ENCODE measurements at places on chromosomes 7 and 10. TPM values are rescaled to one million over a fixed set of nuclear protein-coding genes. Genes with fewer than 3 reads are reported as not detected.

- no peak overlapping the region for H3K4me3 ChIP-seq
- no peaks in the 10 kb centered on the region for H3K27me3 ChIP-seq
- peaks cover 91% of the 10 kb centered on the region for H3K36me3 ChIP-seq
- H3K27ac ChIP-seq: no peak overlapping the region
Observed at GRCh38 chr7:1481300-1481699, 22.0 kb upstream of the MICALL2 start.

GRCh38 chr7:35512716-35513115 is 182.2 kb downstream of the HERPUD2 start:
- no peak overlapping the region for H3K4me3 ChIP-seq
- H3K36me3 ChIP-seq: no peaks in the 10 kb centered on the region
- H3K27ac ChIP-seq: no peak overlapping the region
- H3K27me3 ChIP-seq: no peaks in the 10 kb centered on the region

GRCh38 chr7:42471573-42472174 is 234.7 kb upstream of the GLI3 start:
- no peak for DNase-seq
- H3K27me3 ChIP-seq: no peaks in the 10 kb centered on the region
- H3K4me3 ChIP-seq: no peak overlapping the region
- no peaks in the 10 kb centered on the region for H3K4me1 ChIP-seq
- no peaks in the 10 kb centered on the region for H3K36me3 ChIP-seq
- no peak overlapping the region for H3K27ac ChIP-seq

GRCh38 chr7:81573128-81573527 is 196.7 kb downstream of the HGF start:
- H3K4me3 ChIP-seq: no peak overlapping the region
- DNase-seq: no peak
- H3K27me3 ChIP-seq: no peaks in the 10 kb centered on the region
- H3K4me1 ChIP-seq: no peaks in the 10 kb centered on the region
- H3K27ac ChIP-seq: no peak overlapping the region

DNA sequence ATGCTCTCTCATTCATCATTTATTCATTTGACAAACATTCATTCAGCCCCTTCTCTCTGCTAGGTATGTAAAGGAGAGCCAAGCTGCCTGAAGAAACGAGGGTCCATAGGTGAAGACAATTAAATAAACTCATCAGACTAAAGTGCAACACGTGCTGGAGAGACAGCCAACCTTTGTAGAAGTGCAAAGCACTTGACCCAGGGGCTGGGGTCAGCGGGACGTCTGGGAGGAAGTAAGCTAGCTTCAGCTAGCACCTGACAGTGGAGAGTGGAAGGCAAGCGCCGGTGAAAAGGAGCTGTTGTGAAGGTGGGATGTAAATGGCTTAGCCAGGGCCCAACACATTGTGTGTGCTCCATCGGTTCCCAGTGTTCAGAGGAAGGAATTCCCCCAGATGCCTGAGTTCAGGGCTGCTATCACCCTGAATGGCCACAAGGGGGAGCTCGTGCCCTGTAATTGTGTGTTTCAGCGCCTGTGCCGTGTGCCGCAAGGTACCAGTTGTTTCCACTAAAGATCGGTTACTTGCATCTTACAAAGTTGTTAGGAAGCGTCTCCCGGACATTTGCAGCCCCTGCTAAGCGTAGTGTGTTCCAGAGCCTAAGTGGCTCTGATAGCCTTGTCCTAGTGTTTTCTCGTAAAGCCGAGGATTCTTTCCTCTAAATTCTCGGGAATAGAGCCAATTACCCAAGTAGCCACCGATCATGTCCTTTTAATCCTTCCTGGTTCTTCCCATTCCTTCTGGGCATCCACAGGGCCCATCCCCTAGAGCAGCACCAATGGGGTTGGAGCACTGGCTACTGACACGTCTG is 30.6 kb downstream of the TLX1 start:
- no peaks in the 10 kb centered on the region for H3K36me3 ChIP-seq
- H3K27me3 ChIP-seq: peaks cover 83% of the 10 kb centered on the region
- H3K4me1 ChIP-seq: no peaks in the 10 kb centered on the region
- H3K27ac ChIP-seq: no peak overlapping the region

DNA sequence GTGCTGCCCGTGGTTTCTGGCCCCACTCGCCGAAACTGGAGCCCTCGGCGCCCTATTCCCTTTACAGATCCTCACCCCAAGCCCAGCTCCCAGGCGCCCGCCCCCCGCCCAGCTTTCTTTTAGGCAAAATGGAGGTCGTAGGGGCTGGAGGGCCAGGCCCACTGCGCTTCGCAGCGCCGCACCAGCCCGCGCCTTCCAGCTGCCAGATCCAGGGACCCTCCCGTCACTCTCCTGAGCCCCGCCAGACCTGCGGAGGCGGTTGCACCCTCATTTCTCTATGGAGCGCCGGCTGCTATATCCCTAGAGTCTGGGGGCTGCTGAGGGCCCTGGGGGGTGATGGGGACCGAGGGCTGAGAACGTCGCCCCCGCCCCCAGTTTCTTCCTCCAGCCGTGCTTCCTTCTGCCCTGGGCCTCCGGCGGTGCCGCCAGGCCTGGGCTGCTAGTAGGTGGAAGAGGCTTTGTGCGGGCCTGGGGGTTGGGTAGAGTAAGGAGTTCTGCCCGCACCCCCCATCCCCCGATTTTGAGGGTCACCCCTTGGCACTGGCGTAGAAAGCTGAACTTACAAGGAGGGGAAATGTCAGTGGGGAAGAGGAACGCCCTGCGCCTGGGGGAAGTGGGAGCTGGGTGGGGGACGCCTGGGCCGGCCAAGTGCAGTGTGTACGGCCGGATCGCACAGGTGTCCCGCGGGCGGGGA is 1.0 kb downstream of the GNB2 start:
- no peaks in the 10 kb centered on the region for H3K27me3 ChIP-seq
- no peak for DNase-seq
- H3K4me1 ChIP-seq: peaks cover 18% of the 10 kb centered on the region
- peaks cover 33% of the 10 kb centered on the region for H3K36me3 ChIP-seq

DNA sequence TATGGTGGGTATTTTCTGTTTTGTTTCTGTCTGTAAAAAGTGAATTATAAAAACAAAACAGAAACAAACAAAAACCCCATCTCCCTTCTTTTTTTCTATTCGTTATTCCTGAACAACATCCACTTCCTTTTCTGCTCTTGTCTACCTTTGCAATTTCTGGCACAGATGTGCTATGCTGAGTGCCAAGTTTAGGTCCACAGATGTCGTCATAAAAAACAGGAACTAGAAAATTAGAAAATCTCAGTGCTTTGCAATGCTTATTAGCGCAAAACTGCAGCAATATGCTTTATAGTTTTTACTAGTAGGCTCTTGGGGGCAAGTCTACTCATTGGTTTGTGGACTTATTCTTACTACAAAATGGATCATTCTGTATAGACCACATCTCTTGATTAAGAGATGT is 94.2 kb upstream of the PRKCQ start:
- H3K27ac ChIP-seq: no peak overlapping the region
- no peak overlapping the region for H3K4me3 ChIP-seq
- no peak for DNase-seq
- H3K4me1 ChIP-seq: no peaks in the 10 kb centered on the region
- H3K27me3 ChIP-seq: no peaks in the 10 kb centered on the region

- no peak overlapping the region for H3K4me3 ChIP-seq
- no peaks in the 10 kb centered on the region for H3K4me1 ChIP-seq
- H3K27ac ChIP-seq: no peak overlapping the region
- no peaks in the 10 kb centered on the region for H3K27me3 ChIP-seq
- no peaks in the 10 kb centered on the region for H3K36me3 ChIP-seq
- no peak for DNase-seq
Observed at GRCh38 chr10:121539786-121540185, 58.5 kb downstream of the FGFR2 start.

GRCh38 chr10:15814565-15814964 is 45.7 kb downstream of the MINDY3 start:
- no peaks in the 10 kb centered on the region for H3K36me3 ChIP-seq
- DNase-seq: no peak
- no peaks in the 10 kb centered on the region for H3K27me3 ChIP-seq
- H3K4me3 ChIP-seq: no peak overlapping the region

DNA sequence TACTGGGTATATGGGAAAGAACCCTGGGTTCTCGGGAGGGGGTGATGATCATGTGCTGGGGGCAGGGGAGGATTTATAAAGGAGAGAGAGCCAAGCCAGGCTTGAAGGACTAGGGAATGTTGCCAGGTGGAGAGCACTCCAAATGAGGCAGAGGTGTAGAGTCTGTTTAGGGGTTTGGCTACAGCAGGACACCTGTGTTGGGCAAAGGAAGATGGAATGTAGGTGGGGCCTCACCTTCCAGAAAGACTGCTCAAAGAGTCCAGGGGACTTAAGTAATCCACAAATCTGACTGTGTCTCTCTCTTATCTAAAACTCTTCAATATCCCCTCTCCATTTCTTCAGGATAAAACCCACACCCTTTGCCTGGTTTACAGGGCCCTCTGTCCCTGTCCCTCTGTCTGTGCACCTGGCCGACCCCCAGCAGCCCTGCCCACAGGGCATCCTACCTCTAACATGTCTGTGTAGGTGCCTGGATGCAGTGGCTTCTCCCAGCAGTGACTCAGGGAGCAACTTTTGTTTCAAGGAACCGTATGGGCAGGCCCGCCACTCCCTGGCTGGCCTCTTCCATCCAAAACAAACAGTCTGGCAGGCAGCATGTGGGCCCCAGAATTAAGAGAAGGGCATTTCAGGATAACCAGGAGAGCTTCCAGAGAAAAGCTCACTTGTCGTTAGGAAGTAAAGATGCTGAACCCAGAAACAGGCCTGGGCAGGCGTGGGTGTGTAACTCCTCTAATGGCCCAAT is 10.6 kb upstream of the PLEKHA1 start:
- H3K4me1 ChIP-seq: peaks cover 4% of the 10 kb centered on the region
- no peaks in the 10 kb centered on the region for H3K27me3 ChIP-seq
- no peak overlapping the region for H3K4me3 ChIP-seq

DNA sequence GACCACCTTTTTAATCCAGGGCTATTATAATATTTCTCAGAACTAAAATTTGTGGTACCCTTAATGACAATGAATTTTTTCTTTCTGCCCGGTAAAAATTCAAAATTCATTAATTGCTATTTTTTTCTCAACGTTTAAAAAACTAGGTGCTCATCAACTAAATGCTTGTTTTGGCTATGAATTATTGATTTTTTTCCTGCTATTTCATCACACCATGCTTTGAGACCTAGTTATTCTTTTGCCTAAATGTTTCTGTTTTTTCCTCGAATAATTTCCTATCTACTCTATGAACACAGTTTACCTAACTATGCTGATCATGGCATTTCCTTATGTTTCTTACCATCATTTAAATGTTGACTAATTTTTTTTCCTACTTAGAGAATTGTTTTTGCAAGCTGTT is 5.6 kb upstream of the CD36 start:
- no peaks in the 10 kb centered on the region for H3K27me3 ChIP-seq
- peaks cover 34% of the 10 kb centered on the region for H3K4me1 ChIP-seq
- H3K4me3 ChIP-seq: no peak overlapping the region
- H3K27ac ChIP-seq: peak overlapping the region; percentile 40

GRCh38 chr7:139231513-139232376 is 708 bp downstream of the UBN2 start:
- peak overlapping the region; percentile 97 for H3K27ac ChIP-seq
- H3K36me3 ChIP-seq: no peaks in the 10 kb centered on the region
- peak overlapping the region; percentile 93 for H3K4me3 ChIP-seq
- H3K4me1 ChIP-seq: peaks cover 3% of the 10 kb centered on the region
- no peaks in the 10 kb centered on the region for H3K27me3 ChIP-seq
- peak; percentile 30 for DNase-seq

DNA sequence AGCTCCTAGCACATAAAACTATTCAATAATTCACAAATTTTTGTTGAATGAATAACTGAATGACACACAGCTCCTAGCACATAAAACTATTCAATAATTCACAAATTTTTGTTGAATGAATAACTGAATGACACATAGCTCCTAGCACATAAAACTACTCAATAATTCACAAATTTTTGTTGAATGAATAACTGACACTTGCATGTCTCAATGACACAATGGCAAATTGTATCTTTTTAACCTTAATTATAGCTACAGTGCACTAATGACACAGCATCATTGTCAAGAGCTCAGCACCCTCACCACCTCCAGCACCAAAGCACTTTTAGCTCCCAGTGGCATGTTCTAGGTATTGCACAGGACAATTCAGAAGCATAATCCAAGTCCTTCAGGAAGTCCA is 131.6 kb downstream of the PDE1C start:
- no peaks in the 10 kb centered on the region for H3K27me3 ChIP-seq
- DNase-seq: no peak
- H3K4me3 ChIP-seq: no peak overlapping the region
- H3K4me1 ChIP-seq: no peaks in the 10 kb centered on the region

GRCh38 chr7:157523766-157524421 is 187.1 kb downstream of the DNAJB6 start:
- H3K27ac ChIP-seq: no peak overlapping the region
- H3K36me3 ChIP-seq: no peaks in the 10 kb centered on the region
- H3K27me3 ChIP-seq: peaks cover 9% of the 10 kb centered on the region
- H3K4me3 ChIP-seq: no peak overlapping the region

- DNase-seq: no peak
- no peak overlapping the region for H3K4me3 ChIP-seq
- H3K4me1 ChIP-seq: no peaks in the 10 kb centered on the region
- H3K27me3 ChIP-seq: peaks cover 3% of the 10 kb centered on the region
- H3K36me3 ChIP-seq: no peaks in the 10 kb centered on the region
Observed at GRCh38 chr7:106844279-106844997, 20.6 kb upstream of the PIK3CG start.

GRCh38 chr10:109919220-109919619 is 4.1 kb downstream of the XPNPEP1 start:
- H3K27ac ChIP-seq: no peak overlapping the region
- no peak for DNase-seq
- H3K36me3 ChIP-seq: no peaks in the 10 kb centered on the region
- H3K27me3 ChIP-seq: no peaks in the 10 kb centered on the region
- H3K4me3 ChIP-seq: no peak overlapping the region

- DNase-seq: no peak
- H3K27ac ChIP-seq: no peak overlapping the region
- no peaks in the 10 kb centered on the region for H3K4me1 ChIP-seq
- H3K4me3 ChIP-seq: no peak overlapping the region
- no peaks in the 10 kb centered on the region for H3K36me3 ChIP-seq
Observed at GRCh38 chr7:156400046-156400445, 240.5 kb upstream of the RNF32 start.

GRCh38 chr10:123855008-123855684 is 36.5 kb downstream of the CPXM2 start:
- no peaks in the 10 kb centered on the region for H3K36me3 ChIP-seq
- no peak overlapping the region for H3K4me3 ChIP-seq
- H3K4me1 ChIP-seq: peaks cover 11% of the 10 kb centered on the region
- no peaks in the 10 kb centered on the region for H3K27me3 ChIP-seq
- DNase-seq: no peak

GRCh38 chr7:134186801-134187200 is 59.7 kb downstream of the LRGUK start:
- no peaks in the 10 kb centered on the region for H3K27me3 ChIP-seq
- no peak overlapping the region for H3K4me3 ChIP-seq
- no peak overlapping the region for H3K27ac ChIP-seq
- H3K36me3 ChIP-seq: no peaks in the 10 kb centered on the region
- no peak for DNase-seq

The GHRHR gene
- total RNA-seq: not detected

The ATG9B gene
- total RNA-seq: not detected

The HOXA11 gene
- not detected for total RNA-seq

The KLF14 gene
- 0.09 TPM for total RNA-seq

The BMPR1A gene
- total RNA-seq: 47.7 TPM

The ZNF365 gene
- 0.37 TPM for total RNA-seq
